Right renal pelvis (tissue), 4 donors: ENCODE measurements at places on chromosomes 11 and 22.

- DNase-seq = no peak
These were observed 250.3 kb upstream of the TBCEL start for GRCh38 chr11:120773501-120774031.

DNA sequence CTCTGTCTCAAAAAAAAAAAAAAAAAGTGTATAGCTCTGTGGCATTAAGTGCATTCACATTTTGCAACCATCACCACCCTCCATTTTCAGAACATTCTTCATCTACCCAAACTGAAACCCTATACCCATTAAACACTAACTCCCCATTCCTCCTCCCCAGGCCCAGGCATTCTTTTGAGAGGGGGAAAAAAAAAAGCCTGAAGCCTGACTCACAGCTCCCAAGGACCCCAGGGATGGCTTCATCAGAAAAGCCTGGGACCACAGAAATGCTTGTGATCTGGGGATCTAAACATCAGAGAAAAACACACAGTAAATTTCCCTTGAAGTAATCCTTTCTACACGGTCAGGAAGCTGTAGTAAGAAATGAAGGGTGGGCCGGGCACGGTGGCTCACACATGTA lies 10.7 kb upstream of the GTSE1 start:
- DNase-seq = no peak

- DNase-seq = no peak
These were observed 42.5 kb upstream of the PAMR1 start for GRCh38 chr11:35567737-35568465.

- no peak for DNase-seq
These were observed 295.0 kb downstream of the NTM start for GRCh38 chr11:131665344-131665968.

- no peak for DNase-seq
These were observed 5.0 kb upstream of the MMP12 start for GRCh38 chr11:102879801-102880200.

- DNase-seq = no peak
These were observed 298.9 kb upstream of the B3GAT1 start for GRCh38 chr11:134710861-134711407.

- DNase-seq = no peak
These were observed 22.5 kb downstream of the CD5 start for GRCh38 chr11:61124574-61125309.

DNA sequence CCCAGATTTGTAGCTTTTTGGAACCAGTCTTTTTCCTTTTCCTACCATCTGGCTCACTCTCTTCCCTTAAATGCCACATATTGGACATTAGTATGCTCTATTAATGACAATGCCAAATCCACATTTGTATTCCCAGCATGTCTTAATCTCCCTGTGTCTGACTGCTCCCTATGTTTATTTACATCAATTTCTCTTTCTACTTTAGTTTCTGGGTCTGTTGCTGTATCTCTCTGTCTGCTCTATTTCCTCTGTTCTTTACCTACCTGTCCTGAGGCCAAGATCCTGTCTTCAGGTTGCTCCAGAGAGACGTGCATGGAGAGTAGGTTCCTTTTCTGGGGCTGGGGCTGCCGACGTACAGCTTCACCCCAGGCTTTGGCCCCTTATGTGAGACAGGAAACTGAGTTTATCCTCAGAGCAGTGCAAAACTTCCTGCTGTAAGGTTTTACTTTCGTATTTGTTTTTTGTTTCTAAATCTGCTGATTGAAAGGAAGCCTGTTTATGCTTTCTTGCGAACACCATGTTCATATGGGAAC lies 25.6 kb downstream of the OR2AG2 start:
- DNase-seq = no peak

DNA sequence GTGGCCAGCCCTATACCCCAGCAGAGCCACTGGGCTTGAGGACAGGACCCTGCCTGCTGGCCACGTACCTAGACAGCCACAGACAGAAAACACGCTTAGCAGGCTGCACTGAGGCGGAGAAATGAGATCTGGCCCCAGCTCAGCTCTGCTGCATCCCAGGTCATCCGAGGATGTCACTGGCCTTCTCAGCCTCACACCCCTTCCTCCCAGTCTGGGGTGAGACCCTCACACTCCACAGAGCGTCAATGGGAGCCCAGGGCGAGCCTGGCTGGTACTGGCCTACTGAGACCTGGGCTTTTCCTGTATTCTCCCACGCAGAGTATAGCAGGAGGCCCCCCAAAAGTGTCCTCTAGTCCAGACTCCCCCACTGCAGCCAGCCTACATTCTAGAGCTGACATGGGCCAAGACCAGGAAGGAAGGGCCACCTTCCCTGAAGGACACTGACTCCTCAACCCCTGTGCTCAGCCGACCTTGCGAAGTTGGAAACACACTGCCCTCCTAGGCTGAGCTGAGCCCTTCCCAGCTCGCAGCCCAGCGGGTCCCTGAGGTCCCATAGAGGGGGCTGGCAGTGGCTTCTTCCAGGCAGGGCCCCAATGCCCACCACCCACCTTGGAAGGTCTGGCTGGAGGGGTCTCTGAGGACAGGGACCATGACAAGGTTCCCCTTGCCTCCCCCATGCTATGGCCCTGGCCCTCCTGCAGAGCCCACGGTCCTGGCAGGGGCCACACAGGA lies 65.9 kb upstream of the LINC01488 start:
- DNase-seq = no peak

- no peak for DNase-seq
These were observed 15.3 kb upstream of the CAPN5 start for GRCh38 chr11:77051511-77051910.

DNA sequence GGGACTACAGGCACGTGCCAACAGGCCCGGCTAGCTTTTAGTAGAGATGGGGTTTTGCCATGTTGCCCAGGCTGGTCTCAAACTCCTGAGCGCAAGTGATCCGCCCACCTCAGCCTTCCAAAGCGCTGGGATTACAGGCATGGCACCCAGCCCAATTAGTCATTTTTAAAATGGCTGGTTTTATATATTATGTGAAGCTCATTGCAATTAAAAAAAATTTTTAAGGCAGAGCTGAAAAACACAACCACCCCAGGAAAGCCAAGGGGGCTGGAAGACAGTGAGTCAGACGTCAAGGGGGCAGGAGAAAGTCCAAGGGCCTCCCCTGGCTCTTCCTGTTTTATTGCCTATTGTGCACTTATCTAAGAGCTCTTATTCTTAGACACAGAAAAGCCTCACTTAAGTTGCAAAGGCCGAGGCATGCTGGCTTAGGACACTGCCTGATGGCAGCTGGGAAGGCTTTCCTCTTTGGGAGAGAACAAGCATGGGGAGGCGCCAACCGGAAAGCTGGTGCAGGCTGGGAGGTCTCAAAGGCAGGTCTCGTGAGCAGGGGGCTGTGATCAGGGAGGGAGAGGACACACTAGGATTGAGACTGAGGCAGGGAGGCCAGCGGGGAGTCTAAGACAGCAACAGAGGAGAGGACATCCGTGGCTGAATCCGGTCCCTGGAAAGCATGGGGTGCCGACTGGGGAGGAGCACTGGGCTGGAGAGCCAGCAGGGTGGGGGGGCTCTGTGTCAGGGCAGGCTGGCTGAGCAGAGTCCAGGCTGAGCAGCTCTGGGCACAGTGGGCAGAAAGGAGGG lies 11.1 kb upstream of the OSM start:
- no peak for DNase-seq

DNA sequence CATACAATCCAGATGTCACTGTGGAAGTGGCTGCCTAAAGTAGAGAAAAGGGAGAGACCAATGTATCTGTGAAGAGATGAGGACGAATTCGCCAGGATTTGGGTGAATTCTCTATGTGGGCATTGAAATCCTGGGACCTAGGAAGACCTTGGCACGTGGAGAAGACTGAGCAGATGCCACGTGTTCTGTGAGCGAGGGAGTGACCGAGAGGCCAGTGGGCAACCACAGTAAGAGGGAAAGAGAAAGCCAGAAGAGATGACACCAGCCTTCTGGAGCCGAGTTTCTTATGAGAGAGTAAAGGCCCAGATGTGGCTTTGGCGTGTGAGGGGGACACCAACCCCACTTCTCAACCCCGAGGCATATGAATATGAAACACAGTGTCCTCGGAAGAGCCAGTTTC lies 228.1 kb downstream of the BUD13 start:
- DNase-seq = no peak

- DNase-seq = no peak
These were observed 23.9 kb upstream of the ZC3H12C start for GRCh38 chr11:110069158-110069737.

GRCh38 chr11:80778432-80778831 lies 1337.6 kb upstream of the TENM4 start:
- no peak for DNase-seq
